ENCODE measurements at places on chromosomes 2 and 18. TPM values are rescaled to one million over a fixed set of nuclear protein-coding genes. Genes with fewer than 3 reads are reported as not detected.
A peak's percentile ranks its signal among the peaks of the same experiment; 100 is the strongest.

DNA sequence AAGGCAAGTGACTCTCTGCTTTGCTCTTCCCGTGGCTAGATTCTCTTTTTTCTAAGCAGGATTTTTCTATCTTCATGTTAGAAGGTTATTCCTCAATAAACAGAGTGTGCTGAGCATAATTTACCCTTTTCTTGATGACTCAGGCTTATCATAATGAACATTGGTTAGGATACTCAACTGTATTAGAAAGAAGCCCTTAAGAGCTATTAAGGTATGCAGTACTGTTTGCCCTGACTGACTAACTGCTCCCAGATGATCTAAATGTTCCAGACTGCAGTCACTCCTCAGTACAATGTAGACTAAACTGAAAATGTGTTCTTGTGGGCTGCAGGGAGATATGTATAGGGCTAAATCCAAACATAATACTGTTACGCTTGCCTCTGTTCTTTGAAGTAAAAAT lies 687.8 kb downstream of the NUP35 start:
- no peak for DNase-seq

DNA sequence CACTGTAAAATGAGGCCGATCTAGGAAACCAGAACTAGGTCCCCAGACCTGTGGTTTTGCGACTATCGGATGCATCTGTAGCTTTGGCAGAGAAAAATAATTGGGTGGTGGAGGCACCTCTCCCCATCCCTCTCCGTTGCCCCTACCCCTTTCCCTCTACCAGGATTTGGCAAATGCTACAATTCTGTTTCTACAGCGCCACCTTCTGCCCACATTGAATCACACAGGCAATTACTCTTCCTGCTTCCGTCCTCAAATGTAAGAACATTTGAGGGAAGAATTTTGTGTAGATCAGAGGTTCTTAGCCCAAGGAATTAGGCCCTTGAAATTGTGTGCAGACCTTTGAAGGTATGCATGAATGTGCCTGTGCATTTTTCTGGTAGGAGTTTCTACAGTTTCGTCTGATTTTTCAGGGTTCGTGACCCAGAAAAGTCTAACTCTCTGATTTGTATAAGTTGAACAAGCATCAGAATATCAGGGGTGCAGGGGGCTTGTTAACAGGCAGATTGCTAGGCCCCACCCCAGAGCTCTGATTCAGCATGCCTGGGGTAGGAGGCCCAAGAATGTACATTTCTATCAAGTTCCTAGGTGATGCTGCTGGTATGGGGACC lies 11.2 kb downstream of the ATP6V1B1 start:
- DNase-seq: peak; percentile 56

DNA sequence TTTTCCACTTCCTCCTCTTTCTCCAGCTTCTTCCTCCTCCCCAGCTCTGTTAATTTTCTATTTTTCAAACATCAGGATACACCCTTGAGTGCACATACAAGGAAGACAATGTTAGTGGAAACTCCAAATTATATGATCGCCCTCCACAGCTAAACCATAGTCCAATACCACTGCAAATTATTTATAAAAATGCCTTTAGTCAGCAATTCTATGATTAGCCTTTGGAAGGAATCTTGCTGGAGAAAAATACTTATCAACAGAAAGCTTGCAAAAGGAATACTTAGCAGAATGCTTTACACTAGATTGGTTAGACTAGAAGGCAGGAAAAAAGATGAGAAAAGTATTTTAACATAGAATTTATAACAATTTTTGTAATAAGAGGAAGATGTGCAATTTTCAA lies 178.9 kb downstream of the FAM124B start:
- DNase-seq: no peak

DNA sequence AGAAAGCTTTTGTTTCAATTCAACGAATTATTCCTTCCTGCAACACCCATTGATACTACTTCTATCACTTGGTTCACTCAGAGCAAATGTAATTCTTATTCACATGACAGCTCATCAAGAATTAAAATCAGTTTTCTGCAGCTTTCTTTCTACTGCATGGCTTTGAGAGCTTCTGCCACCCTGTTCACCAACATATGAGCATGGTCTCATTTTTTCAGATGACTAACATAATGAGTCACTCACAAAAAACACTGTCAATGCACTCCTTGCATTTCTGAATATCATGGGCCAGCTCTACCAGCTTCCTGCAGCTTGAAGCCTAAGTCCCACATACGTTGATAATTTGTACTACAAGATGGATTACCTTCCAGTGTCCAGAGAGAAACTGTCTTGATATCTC lies 342.9 kb downstream of the LRATD1 start:
- peak; percentile 8 for DNase-seq

GRCh38 chr2:9692456-9693195 lies 61.8 kb upstream of the YWHAQ start:
- peak; percentile 77 for DNase-seq

- no peak for DNase-seq
Measured at GRCh38 chr2:160371251-160372009, 122.2 kb downstream of the RBMS1 start.

DNA sequence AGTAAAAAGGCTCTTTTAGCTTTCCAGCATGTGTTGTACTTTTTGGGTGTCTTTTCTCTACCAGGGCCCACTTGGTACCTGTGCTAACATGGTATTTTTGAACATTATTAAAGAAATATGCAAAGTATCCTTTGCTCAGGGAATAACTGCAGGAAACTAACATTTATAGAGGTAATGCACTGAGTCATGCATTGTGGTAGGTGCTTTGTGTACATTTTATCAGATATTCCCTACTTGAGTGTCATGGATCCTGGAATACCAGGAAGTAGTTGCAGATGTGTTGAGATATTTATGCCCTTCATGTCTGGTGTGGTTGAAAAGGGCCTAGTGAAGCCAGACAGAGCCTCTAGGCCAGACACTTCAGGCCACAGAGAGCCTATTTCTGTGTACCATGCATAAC lies 215.5 kb upstream of the CYRIA start:
- no peak for DNase-seq

- peak; percentile 87 for DNase-seq
Measured at GRCh38 chr18:45402485-45403056, 212.7 kb upstream of the SLC14A2 start.

DNA sequence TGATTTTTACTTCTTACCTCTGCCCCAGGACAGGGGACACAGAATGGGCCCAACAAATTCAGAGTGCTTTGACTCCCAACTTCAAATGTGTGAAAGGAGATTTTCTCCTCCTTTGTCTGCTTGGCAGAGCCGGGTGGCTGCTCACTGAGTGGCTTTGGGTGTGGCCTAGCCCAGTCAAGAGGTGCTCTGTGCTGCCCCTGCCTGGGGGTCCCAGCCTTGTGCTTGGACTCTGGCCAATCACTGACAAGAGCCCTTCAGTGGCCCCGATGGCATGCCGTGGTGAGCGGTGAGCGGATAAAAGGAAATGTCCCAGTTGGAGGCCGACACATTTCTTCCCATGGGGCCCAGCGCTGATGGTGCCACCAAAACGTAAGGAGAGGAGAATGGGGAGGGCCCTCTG lies 259.2 kb downstream of the CELF4 start:
- DNase-seq: no peak

GRCh38 chr2:239000089-239000488 lies 152.2 kb downstream of the TWIST2 start:
- no peak for DNase-seq

GRCh38 chr2:107025291-107025857 lies 139.4 kb upstream of the ST6GAL2 start:
- no peak for DNase-seq

DNA sequence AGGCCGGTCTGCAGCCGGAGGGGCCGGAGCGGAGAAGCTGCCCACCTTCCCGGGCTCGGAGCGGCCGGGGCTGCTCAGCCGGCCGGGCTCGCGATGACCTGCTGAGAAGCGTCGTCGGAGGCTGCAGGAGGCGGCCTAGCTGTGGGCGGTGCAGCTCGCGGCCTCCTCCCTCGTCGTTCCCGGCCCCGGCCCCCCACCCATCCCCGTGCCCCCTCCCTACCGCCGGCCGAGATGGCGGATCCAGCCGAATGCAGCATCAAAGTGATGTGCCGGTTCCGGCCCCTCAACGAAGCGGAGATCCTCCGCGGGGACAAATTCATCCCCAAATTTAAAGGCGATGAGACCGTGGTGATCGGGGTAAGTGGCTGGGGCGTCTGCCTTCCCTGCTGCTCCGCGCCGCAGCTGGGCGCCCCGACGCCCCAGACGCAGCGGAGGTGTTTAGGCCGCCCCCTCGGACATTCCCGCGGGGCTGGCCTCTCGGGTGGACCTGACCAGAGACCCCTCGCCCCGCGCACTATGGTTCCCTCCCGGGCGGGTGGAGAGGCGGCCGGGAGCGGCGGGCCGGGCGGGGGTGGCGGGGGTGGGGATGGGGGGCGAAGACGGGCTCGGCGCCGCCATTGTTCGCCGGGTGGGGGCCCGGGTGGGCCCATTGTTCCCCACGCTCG lies 492 bp downstream of the KIF5C start:
- DNase-seq: no peak

DNA sequence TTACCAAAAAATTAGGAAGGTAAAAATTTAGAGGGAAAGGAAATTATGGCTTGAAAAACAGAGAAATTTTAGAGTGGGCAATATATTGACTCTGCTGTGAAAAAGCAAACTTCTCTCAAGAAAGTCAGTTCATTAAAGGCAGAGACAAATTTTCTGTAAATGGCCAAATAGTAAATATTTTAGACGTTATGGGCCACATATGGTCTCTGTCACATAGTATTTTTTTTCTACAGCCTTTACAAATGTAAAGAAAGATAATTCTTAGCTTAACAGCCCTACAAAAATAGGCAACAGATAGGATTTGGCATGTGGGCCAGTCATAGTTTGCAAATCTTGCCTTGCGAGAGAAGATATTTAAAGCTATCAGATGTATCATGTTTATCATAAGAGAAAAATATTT lies 1750.4 kb downstream of the SUCLG1 start:
- no peak for DNase-seq

- no peak for DNase-seq
Measured at GRCh38 chr18:22172594-22173049, 3.2 kb downstream of the GATA6 start.

DNA sequence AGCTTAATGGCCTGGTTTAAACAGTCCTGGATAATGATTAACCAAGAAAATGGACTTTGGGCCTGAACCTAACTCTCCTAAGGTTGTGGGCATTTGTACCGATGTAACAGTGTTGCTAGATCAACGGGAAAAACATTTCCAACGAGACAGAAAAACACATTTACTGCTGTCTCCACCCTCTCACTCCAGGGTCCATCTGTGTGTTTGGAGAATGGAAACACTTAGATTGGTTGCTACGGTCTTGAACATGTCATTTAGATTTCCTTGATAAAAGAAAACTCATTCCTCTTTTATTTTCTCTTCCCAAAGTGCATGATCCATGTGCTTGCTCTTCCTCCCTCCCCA lies 88.0 kb downstream of the SOCS6 start:
- no peak for DNase-seq

GRCh38 chr2:40127890-40128557 lies 323.9 kb downstream of the SLC8A1 start:
- no peak for DNase-seq

DNA sequence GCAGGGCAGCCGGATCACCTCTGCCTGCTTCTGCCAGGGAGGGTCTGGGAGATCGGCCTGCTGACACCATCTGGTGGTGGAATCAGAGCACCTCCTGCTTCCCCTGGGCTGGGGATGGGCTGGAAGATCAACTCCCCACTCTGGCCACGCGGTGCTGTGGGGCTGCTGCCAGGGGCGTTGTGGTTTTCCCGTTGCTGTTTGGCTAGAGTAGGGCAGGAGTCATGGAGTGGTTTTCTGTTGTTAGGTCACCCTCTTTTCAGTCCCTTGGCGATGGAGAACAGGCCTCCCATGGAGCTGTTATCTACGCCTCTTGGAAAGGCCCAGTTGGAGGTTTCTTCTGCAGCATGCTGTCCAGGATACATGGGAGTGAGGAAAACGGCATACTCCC lies 15.2 kb downstream of the BCL2L11 start:
- DNase-seq: peak; percentile 87

DNA sequence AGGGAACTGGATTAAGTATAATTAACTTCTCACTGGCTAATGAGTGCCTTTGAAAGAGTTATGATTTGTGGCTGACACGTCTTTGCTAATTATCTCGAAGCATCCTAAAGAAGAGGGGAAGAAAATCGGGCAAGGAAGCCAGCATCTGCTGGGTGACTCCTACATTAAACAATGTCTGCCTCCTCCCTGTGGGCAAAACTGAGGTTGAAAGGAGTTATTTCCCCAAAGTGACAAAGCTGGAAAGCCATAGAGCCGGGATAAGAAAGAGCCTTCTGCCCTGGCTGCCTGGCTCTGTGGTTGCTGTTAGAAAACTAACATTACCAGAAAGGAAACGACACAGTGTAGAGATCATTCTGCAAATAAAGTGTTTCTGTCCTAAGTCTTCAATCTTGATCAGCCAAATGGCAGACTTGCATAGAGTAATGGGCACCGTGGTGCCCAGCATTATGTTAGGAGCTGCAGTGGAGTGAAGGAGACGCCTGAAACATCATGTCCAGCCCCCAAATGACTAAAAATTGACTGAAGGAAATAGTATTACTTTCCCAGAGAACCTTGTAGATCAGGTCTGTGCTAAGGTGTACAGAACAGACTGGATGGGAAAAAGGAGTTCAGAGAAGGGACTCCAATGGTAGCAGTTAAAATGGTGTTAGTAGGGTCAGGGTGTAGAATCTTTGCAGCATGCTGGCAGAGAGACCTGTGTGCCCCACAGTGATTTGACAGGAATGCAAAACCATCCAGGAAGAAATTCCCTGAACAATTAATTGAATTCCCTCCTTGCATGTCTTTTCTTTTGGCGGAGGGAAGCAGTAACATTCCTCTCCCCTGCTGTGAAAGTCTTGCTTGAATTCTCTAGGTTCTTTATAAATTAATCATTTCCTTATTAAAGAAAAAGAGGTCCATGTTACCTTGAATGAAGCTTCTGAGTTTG lies 44.4 kb downstream of the ALPK2 start:
- DNase-seq: peak; percentile 93

DNA sequence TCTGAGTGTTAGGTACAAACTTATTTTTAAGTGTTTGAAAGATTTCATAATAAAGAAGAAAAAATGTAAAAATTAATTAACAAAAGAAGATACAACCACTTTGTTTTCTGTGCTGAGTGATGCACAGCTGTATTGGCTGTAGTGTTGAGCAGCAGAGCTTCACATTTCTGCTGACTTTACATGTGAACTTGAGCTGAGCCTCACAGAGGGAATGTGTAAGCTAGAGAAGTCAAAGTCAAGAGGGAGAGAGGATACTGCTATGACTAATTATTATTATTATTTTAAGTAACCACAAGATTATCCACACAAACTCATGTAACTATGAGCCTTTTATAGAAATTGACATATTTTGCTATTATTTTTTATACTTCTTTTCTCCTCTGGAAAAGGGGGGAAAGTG lies 159.1 kb upstream of the ZSWIM2 start:
- DNase-seq: no peak

METTL8 gene
- 8.1 TPM for total RNA-seq

COLEC12 gene
- total RNA-seq: 39.2 TPM

EML6 gene
- total RNA-seq: 1.6 TPM

NXPH2 gene
- not detected for total RNA-seq

PRKAG3 gene
- total RNA-seq: not detected

APLF gene
- 1.4 TPM for total RNA-seq

HOXD9 gene
- 0.57 TPM for total RNA-seq

NEB gene
- total RNA-seq: not detected

CHRNA1 gene
- total RNA-seq: not detected

Measured in M059J (cell line).